ENCODE measurements at places on chromosomes 4 and X.
A peak's percentile ranks its signal among the peaks of the same experiment; 100 is the strongest.

GRCh38 chr4:180610324-180610723 is 1632.9 kb upstream of the TENM3 start:
- no peak for DNase-seq

DNA sequence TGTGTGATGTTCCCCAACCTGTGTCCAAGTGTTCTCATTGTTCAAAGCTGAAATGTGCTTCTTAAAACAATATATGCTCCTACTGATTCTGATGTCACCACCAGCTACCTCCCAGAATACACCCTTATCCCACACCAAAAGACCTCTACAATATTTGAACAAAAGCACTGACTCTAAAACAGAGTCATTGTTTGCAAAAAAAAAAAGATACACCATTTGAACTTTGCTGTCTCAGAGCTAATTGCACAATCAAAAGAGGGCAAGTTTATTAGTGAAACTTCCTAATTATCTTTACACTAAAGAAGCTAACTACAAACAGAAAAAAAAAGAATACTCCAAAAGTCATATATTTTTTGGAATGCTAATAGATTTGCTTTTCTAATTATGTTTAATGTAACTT is 34.1 kb upstream of the INTU start:
- DNase-seq, result no peak

- no peak for DNase-seq
These were observed 2015.9 kb downstream of the PCDH7 start for GRCh38 chr4:32735856-32736590.

DNA sequence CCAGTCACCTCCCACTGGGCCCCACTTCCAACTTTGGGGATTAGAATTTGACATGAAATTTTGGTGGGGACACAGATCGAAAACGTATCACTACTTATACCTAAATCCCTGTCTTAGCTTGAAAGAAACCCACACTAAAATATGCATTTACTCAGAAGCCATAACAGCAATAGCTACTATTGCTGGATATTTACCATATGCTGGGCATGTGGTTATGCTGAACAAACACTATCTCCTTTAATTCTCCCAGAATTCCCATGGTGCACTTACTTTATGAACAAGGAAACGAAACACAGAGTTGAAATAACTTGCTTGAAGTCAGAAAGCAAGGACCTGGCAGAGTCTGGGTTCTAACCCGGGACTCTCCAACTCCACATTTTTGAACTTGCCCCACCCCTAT is 39.3 kb downstream of the CYTL1 start:
- DNase-seq, result no peak

DNA sequence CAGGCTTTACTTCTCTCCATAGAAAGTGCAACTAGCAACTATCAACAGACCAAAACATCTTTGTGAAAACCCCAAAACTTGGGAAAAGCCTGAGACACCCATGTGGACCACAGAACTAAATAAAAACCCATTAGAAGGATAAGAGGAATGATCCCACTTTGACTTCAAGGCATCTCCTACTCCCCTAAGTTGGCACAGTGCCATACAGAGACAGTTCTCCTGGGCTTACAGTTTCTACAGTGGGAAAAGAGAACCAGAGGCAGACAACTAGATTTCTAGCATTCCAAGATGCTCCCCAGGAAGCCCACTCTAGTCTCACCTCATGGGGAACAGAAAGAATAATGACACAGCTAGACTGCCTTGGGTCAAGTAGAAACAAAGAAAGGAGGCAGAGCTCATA is 20.4 kb downstream of the TMLHE start:
- DNase-seq, result no peak

DNA sequence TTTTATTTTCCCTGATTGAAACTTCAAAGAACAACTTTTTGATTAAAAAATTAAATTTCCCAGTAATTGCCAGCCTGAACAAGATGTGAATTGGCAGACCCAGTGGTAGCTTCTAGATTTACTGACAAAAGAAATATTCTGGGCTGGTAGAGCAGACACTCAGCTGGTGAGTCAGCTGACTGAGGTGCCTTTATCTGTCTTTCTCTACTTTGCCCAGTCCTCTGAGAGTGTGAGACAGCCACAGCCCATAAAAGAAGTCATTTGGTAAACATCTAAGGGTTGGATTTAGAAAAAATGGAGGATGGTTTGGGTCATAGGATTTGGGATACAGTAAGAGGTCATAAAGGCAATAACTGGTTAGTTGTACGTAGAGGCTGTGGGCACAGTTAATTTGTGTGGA is 54.5 kb downstream of the CCSER1 start:
- DNase-seq, result no peak

DNA sequence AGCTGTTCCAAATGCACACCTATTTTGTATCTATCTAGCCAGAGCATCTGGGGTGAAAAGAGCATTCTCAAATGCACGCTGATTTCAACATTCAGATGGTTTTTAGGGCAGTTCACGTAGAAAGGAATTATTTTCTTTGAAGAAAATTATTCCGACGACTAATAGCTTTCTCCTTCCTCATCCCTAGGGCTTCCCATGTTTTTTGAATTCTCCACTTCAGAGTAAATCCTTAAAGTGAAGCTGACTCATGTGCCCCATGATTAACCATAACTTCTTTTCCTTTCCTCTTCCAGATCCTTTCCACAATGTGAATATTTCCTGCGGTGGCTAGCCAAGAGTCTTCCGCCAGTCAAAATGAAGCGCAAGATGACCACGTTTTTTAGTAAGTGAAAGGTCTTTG is 86.7 kb upstream of the PDHA1 start:
- DNase-seq, result no peak

DNA sequence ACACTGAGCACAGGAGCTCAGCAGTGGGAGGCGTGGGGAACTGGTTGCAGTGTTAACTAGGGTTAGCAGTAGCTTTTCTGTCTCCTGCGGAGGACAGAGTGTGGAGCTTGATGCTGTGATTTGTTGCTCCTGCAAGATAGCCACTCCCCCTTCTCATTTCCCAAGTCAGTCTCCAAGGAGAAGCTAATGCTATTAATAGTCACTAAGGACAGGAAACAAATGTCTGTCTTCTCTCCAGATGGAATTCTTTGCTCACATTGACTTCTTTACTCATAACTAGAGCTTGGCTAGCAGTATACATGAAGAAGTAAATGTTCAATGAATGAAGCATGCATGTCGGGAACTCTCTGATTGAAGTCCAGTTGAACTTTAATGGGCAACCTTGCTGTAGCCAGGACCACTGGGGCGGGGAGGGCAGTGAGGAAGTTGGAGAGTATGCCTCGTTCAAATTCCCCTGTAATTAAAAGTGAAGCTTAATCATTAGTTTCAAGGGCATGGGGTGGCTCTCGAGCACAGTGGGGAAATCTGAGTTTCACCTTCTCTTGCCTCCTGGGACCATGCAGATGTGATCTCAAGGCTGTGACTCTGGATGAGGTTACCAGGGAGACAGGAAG is 156.6 kb upstream of the SCML1 start:
- peak; percentile 73 for DNase-seq

- peak; percentile 10 for DNase-seq
These were observed 128.4 kb downstream of the FHDC1 start for GRCh38 chr4:153064571-153064970.

DNA sequence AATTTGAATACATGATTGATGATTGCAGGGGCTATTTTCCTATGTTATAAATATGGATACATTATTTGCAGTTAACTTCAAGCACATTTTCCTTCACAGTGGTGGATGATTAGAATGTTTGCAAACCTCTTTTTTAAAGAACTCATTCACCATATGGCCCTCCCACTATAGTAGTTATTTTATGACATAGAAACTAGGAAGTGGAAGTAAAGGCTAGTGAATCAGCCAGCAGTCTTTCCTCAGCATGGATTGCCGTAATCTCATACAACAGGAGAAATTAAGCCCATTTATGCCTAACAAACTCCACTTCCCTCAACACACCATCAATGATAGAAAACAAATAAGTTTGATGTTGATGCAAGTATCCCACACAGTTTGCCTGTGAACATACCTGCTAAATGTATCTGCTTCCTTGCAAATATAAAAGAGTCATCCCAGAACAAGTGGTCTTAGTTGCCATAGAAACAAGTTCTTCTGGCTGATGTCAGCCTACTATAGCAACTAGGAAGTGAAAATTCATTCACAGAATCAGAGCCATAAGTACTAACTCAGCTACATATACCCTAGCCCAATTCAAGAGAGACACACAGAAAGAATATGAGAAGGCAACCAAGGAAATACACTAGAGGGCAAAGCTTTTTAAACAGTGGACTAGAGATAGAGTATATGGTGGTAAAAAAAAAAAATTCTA is 100.9 kb upstream of the RADX start:
- DNase-seq, result no peak

DNA sequence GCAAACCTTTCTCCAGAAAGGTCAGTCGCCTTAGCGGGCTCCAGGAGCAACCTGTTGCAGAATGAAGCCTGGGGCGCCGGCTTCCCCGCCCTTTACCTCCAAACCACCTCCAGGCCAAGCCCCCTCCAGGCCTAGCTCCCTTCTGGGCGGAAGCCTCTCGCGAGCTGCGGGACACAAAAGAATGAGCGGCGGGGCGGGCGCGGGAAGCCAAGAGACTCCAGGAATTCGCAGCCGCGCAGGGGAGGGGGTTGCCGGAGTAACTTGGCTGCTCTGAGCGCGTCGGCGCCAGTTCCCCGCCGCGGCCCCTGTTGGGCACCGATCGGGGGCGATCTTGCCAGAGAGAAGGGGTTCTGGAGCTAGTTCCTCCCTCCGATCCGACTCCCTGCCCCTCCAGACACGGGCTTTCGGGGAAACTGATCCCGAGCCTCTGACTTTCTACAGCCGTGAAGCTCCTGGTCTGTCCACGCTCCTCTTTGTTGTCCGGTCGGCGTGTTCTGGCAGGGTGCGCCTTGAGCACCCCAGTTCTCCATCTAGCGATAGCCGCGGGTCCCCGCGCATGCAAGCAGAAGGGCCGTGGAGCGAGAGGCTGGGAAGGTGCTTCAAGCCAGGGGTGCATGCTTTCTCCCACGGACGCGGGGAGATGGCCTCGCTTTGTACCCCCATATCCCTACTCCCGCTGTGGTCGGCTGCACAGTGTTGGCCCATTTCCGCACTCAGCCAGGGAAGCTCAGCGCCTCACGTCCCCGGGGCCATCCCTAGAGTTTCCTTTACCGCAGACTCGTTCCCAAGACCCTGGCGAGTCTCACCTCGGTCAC is 1.2 kb downstream of the PROM1 start:
- DNase-seq, result peak; percentile 88

GRCh38 chr4:145293658-145294057 is 113.3 kb upstream of the OTUD4 start:
- no peak for DNase-seq

DNA sequence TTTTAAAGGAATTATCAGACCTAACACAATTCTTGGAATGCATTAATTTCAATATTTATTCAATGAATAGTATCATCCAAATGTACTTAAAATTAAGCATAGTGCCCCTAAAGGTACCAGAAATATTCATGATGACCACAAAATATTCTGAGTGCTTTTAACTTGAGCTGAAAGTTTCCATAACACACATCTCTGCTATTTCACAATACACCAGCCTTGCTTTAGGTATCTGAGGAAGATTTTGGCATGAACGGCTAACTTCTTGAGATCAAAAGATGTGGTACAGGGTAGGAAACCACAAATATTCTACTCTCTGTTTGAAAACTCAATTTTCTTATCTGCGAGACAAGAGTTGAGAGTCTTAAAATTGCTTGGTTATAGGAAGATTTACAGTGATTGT is 538.3 kb upstream of the PCDH7 start:
- no peak for DNase-seq

- DNase-seq, result no peak
These were observed 1.3 kb upstream of the ITM2A start for GRCh38 chrX:79368441-79368840.

GRCh38 chr4:87196927-87197326 is 23.5 kb downstream of the KLHL8 start:
- no peak for DNase-seq

GRCh38 chr4:121073004-121073435 is 685 bp upstream of the NDNF start:
- peak; percentile 76 for DNase-seq

DNA sequence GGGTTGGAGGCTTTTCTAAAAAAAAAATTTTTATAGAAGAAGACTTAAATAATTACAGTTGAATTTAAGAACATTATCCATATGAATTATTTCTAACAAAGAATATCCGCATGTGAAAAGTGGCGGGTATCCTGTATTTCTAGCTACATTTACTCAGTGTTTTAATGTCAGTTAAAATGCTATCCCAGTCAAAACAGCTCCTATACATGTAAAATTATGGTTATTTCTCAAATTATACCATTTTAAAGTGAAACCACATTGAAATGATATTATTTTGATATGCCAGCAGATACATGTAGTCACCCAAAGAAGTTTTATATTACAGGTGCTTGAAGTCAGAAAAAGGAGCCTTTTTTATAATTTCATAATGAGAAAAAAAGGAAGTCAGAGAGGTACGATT is 168.5 kb upstream of the ATOH1 start:
- DNase-seq, result no peak

- DNase-seq, result no peak
These were observed 140.5 kb upstream of the NUDT10 start for GRCh38 chrX:51192104-51192503.

DNA sequence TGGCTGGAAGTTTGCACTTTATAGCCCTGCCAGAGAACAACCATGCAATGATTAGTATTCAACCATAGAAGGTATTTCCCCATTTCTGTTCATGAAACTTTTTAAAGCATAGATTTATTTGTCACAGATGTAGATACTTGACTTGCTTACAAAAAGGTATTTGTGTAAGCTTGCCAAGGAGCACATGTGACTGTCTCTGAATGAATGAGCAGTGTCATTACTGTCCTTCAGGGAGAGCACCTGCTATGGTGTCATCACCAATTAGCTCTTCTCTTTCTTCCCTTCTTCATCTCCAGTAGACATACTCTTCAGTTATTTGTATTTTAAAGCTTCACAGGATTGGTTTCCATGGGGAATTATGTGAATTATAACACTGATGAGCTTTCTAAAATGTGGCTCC is 1064.7 kb upstream of the GRIA3 start:
- DNase-seq, result no peak

DNA sequence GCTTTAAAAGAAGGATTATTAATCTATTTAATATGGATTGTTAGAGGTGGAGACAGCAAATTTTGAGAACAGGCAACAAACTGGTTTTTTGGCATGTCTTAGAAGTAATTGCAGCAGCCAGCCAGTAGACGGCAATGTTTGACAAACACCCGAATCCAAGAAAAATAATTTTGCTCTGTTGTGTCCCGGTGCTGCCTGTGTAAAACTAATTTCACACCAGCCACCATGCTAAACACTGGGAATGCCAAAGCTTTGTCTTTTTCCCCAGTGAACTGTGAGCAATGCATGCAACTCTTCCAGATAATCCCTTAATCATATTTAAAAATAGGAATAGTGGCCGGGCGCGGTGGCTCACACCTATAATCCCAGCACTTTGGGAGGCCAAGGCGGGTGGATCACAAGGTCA is 25.9 kb downstream of the SMIM31 start:
- peak; percentile 50 for DNase-seq

DNA sequence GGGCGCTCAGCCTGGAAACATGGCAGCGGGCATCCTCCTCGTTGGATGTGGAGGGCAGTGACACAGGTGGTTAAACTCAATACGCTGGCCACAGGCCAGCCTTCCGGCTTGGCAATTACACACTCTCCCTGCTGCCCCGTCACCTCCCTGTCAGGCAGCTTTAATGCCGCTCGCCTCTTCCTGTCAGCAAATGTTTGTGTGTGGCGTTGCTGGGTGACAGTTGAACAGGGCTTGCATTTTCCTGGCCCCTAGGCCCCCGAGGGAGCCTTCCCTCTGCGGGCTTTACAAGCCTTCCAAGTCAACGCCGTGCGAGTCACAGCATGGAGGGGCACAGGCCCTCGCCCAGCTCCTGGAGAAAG is 620.0 kb downstream of the BCOR start:
- peak; percentile 82 for DNase-seq

Measured in kidney (tissue), 22 donors.